ENCODE measurements at places on chromosomes 16 and 17.
A peak's percentile ranks its signal among the peaks of the same experiment; 100 is the strongest.

DNA sequence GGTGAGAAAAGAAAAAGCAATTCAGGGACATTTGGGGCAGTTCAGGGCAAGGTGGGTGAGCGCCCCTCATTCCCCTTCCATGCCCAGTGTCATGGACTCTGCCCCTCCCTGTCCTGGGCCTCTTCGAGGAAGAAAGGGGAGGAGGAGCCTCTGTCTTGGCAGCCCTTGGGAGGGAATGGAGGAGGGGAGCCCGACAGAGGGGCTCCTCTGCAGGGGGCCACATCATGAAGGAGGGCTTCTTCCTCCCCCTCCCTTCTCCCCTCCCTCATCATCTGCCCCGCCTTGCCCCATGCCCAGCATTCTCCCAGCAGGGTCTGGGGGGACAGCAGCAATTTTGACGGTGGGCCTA is 33.2 kb upstream of the TAC4 start:
- H3K27ac ChIP-seq = no peak overlapping the region
- no peaks in the 10 kb centered on the region for H3K36me3 ChIP-seq
- peaks cover 17% of the 10 kb centered on the region for H3K4me1 ChIP-seq
- peaks cover 30% of the 10 kb centered on the region for H3K27me3 ChIP-seq
- no peak for DNase-seq
- peak overlapping the region; percentile 70 for H3K4me3 ChIP-seq

GRCh38 chr17:27494192-27495091 is 38.2 kb downstream of the KSR1 start:
- H3K27ac ChIP-seq = peak overlapping the region; percentile 96
- peak overlapping the region; percentile 85 for H3K4me3 ChIP-seq
- peaks cover 3% of the 10 kb centered on the region for H3K27me3 ChIP-seq
- H3K36me3 ChIP-seq = peaks cover 4% of the 10 kb centered on the region
- H3K4me1 ChIP-seq = peaks cover 75% of the 10 kb centered on the region

- peak overlapping the region; percentile 91 for H3K27ac ChIP-seq
- no peaks in the 10 kb centered on the region for H3K27me3 ChIP-seq
- H3K4me3 ChIP-seq = no peak overlapping the region
- no peaks in the 10 kb centered on the region for H3K36me3 ChIP-seq
- H3K4me1 ChIP-seq = peaks cover 8% of the 10 kb centered on the region
Observed at GRCh38 chr17:3558603-3559269, 1.1 kb upstream of the TRPV3 start.

- no peaks in the 10 kb centered on the region for H3K36me3 ChIP-seq
- DNase-seq = no peak
- no peak overlapping the region for H3K4me3 ChIP-seq
- no peaks in the 10 kb centered on the region for H3K27me3 ChIP-seq
- H3K27ac ChIP-seq = no peak overlapping the region
- H3K4me1 ChIP-seq = peaks cover 13% of the 10 kb centered on the region
Observed at GRCh38 chr17:16428098-16428882, 12.9 kb downstream of the TRPV2 start.

DNA sequence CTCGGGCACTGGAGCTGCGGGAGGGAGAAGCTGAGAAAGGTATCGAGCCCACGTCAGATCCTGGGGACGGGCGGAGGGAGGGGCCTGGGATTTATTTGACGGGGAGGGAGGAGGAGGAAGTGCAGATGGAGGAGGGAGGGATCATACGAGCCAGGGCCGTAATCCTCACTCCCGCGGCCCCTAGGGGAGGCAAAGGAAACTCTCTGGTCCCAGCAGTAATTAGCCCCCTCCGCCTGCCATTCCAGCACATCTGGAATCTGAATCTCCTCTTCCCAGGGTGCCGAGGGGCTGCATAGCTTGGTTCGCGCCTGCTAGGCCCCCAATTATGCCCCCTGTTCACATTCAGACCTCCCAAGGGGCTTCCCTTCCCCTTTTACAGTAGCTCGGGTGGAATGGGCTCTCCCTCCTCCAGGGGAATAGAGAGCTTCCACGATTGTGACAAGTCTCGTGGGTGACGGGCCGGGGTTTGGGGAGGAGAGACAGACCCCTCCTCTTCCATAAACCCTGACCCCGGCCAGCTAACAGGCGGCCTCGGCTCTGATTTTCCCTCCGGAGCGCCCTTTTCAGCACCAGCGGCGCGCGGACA is at the start of gene SEZ6L2:
Gene SEZ6L2, minus strand, starts transcription at position 35 of the 586 bp plus-strand sequence. CDS start 531 bp downstream, outside the sequence.
- peaks cover 41% of the 10 kb centered on the region for H3K27me3 ChIP-seq
- peak within 1 kb of the TSS; percentile 86 for H3K4me3 ChIP-seq
- no peaks in the 10 kb centered on the region for H3K36me3 ChIP-seq
- no peak for DNase-seq
- H3K27ac ChIP-seq = peak within 1 kb of the TSS; percentile 48

DNA sequence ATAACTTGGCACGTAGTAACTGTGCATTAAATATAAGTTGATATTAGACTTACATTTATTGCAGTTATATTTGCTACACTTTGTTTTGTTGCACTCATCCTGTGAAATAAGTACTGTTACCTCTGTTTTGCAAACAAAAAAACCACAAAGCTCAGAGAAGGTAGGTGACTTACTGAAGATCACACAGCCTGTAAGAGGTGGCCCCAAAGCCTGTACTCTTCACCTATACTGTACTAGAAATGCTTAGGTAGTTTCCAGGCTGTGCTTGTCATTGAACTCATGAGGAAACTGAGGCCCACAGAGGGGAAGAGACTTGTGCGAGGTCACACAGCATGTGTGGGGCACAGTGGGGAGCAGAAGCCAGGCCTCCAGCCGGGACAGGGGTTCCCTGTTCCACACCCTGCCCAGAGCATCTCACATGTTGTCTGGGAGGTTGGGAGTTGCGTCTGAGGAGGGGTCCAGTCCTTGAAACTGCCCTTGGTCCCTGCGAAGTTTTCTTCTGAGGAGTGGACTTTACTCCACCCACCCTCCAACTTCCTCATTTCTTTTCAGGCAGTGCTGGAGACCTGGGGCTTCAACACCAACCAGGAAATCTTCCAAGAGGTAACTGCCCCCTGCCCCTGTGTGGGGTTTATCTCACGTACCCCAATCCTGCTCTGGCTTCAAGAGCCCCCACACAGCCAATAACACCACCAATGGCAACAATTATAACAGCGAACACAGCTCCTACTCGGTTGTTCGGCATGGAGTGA is 13.0 kb downstream of the CETP start:
- H3K36me3 ChIP-seq = no peaks in the 10 kb centered on the region
- H3K4me1 ChIP-seq = no peaks in the 10 kb centered on the region

DNA sequence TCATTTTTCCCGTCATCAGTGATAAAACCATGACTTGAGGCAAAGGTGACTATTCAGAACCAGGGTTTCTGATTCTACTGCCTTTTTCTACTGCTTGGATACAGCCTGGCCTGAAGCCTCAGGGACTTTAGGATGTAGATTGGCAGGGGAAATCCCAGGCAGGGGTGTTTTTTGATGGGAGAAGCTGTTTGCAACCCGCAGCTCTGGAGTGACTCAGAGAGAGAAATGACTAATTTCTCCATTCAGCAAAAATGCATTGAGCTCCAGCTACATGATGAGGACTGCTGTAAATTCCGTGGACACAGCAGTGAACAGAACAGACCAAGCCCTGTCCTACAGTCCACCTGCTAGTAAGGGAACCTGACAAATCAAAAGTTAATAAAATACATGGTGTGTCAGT is 560.6 kb downstream of the CDH13 start:
- peaks cover 15% of the 10 kb centered on the region for H3K27me3 ChIP-seq
- H3K4me3 ChIP-seq = no peak overlapping the region
- H3K27ac ChIP-seq = no peak overlapping the region
- no peaks in the 10 kb centered on the region for H3K4me1 ChIP-seq

- H3K36me3 ChIP-seq = no peaks in the 10 kb centered on the region
- peaks cover 3% of the 10 kb centered on the region for H3K27me3 ChIP-seq
- no peak overlapping the region for H3K4me3 ChIP-seq
- H3K4me1 ChIP-seq = no peaks in the 10 kb centered on the region
Observed at GRCh38 chr16:71536752-71537499, 10.7 kb downstream of the CHST4 start.

DNA sequence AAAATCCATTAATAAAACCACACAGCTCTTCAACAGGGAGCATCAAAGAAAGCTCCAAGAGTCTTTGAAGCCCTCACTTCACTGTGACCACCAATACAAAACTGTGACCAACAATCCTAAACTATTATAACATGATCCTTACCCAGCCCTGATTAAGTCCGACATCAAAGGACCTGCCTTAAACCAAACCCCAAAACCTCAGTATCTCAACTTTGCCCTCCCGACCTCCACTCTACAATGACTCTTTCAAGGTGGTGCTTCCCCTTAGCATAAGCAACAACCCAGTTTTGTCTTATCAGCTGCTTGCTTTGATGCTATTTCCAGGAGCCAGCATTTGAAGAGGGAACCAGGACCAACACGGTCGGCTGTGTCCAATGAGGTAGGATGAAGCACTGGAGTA is 8.5 kb upstream of the PRSS22 start:
- no peak for DNase-seq
- peaks cover 43% of the 10 kb centered on the region for H3K27me3 ChIP-seq
- H3K4me1 ChIP-seq = no peaks in the 10 kb centered on the region
- peak overlapping the region; percentile 15 for H3K4me3 ChIP-seq

DNA sequence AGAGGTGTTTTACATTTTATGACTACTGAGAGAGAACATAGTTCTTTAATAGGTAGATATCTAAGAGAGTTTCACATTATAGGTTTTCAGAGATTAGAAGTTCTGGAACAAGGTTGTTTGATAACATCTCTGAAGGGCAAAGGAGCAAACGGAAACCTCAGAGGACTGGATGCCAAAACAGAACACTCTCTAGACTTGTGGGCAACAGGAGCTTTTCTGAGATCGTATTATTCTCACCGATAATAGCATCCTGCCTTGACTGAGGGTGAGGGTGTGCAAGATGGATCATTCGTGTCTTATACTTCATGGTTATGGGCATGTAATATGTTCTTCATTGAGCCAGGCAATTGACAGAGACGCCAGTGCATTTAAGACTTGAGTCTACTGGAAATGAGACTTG is 234.8 kb downstream of the IRX3 start:
- H3K4me3 ChIP-seq = no peak overlapping the region
- H3K4me1 ChIP-seq = peaks cover 31% of the 10 kb centered on the region
- DNase-seq = no peak
- H3K27me3 ChIP-seq = peaks cover 10% of the 10 kb centered on the region

DNA sequence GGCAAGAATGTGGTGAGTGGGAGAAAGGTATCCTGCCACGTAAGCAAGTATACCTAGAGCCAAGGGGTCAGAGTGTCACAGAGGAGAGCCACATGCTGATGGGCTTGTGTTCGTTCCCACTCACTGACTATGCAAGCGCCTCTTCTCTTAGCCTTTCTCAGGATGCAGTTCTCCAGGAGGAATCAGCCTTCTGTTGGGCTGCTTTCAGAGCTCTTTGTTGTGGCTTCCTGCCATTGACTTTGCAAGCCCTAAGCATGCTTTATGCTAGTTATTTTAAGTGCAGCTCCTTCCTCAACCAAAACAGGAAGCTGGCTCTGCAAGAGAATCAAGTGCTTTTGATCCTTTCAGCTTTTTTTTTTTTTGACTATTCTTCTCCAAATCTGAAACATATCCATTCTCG is 66.6 kb downstream of the SIAH1 start:
- H3K27me3 ChIP-seq = no peaks in the 10 kb centered on the region
- H3K4me1 ChIP-seq = no peaks in the 10 kb centered on the region
- no peak for DNase-seq
- H3K36me3 ChIP-seq = peaks cover 21% of the 10 kb centered on the region
- no peak overlapping the region for H3K27ac ChIP-seq
- no peak overlapping the region for H3K4me3 ChIP-seq

DNA sequence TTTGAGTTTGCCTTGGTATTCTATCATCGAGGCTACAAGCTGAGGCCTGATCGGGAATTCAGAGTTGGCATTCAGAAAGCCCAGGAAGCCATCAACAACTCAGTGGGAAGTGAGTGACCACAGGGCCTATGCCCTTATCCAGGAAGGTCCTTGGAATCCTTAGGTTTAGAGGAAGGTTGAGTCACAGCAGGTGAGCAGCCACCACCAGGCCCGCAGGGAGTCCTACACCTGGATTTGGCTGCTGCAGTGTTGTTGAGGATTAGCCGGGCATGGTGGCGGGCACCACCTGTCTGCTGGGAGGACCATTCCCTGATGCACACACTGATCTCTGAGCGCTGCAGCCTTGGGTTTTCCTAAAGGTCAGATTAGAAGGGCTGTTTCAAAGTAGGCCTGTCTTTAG is 5.2 kb downstream of the ODAD4 start:
- no peak overlapping the region for H3K27ac ChIP-seq
- H3K36me3 ChIP-seq = no peaks in the 10 kb centered on the region
- H3K27me3 ChIP-seq = no peaks in the 10 kb centered on the region
- H3K4me1 ChIP-seq = peaks cover under 1% of the 10 kb centered on the region

DNA sequence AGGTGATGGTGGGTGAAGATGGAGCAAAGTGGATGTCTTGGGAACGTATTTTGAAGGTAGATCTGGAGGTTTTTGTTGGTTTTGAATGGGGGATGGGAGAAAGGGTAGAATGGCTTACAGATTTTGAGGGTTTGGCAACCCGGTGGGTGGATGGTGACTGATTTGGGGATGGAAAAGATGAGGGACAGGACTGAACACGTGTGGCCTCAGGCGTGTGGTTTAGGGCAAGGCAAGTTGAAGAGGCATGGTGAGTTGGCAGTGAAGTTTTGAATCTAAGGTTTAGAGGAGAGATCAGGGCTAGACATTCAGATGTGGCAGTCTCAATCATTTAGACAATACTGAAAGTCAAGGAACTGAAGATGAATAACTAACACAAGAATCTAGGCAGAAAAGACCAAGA is 5.0 kb upstream of the DCTPP1 start:
- no peaks in the 10 kb centered on the region for H3K36me3 ChIP-seq
- H3K27ac ChIP-seq = no peak overlapping the region
- DNase-seq = no peak
- H3K4me1 ChIP-seq = no peaks in the 10 kb centered on the region
- no peak overlapping the region for H3K4me3 ChIP-seq

GRCh38 chr17:46978489-46979146 is 435 bp downstream of the RPRML start:
- peak overlapping the region; percentile 93 for H3K4me3 ChIP-seq
- H3K36me3 ChIP-seq = no peaks in the 10 kb centered on the region
- peaks cover 17% of the 10 kb centered on the region for H3K4me1 ChIP-seq
- H3K27me3 ChIP-seq = peaks cover 76% of the 10 kb centered on the region

GRCh38 chr17:77728474-77728795 is 230.1 kb upstream of the TNRC6C start:
- H3K4me1 ChIP-seq = peaks cover 22% of the 10 kb centered on the region
- H3K27me3 ChIP-seq = peaks cover 16% of the 10 kb centered on the region
- DNase-seq = no peak
- H3K4me3 ChIP-seq = peak overlapping the region; percentile 65

DNA sequence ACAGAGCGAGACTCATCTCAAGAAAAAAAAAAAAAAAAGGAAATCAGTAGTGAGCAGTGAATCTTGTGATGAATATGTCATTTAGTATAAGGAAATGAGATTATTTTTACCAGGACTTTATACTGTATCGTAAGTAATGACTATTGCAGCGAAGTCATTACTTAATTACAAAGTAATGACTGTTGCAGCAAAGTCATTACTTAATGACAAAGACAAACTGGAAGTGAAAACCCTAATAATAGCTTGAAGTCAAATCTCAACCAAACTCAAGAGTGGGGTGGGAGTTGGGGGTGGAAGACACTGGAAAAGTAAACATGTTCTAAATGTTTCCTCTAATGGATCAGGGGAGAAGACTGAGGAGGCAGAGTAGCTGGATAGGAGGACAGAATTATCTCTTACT is 76.5 kb downstream of the ARHGAP44 start:
- no peak overlapping the region for H3K27ac ChIP-seq
- H3K4me1 ChIP-seq = no peaks in the 10 kb centered on the region
- H3K36me3 ChIP-seq = no peaks in the 10 kb centered on the region

GRCh38 chr17:67248291-67248690 is 3.3 kb upstream of the HELZ start:
- peak overlapping the region; percentile 67 for H3K4me3 ChIP-seq
- no peak for DNase-seq
- H3K27ac ChIP-seq = no peak overlapping the region
- peaks cover 4% of the 10 kb centered on the region for H3K36me3 ChIP-seq
- H3K4me1 ChIP-seq = peaks cover 10% of the 10 kb centered on the region
- no peaks in the 10 kb centered on the region for H3K27me3 ChIP-seq

All from type B pancreatic cell (in vitro differentiated cells).